ENCODE measurements at places on chromosomes 16 and 17.

DNA sequence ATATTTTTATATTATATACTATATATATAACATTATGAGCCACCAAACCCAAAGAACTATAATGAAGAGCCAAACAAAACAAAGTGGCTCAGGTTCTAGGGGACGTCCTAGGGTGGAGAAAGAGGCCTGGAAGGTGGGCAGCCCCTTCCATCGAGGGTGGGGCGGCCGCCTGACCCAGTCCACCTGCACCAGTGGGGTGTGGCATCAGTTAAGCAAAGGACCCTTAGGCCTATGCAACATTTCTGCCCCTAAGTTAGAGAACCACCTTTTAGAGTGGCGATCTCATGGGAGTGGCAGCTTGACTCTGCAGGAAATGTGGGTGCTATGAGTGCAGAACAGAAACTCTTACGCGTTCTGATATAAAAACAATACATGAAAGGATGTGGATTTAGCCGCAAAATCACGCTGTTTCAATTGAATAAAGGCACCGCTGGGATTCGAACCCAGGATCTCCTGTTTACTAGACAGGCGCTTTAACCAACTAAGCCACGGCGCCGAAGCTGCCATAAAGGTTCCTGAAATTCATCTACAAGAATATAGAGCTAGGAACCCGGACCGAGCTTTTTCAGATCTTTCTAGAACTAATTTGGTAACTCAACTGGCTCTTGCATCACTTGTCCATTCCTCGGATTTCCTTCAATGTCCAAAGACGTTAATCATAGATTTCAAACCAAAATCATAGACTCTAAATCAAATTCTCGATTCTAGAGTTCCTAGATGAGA is 15.6 kb upstream of the AURKB start:
- peak; percentile 59 for DNase-seq

- DNase-seq, result no peak
These were observed 34.9 kb upstream of the TANC2 start for GRCh38 chr17:62931101-62931500.

DNA sequence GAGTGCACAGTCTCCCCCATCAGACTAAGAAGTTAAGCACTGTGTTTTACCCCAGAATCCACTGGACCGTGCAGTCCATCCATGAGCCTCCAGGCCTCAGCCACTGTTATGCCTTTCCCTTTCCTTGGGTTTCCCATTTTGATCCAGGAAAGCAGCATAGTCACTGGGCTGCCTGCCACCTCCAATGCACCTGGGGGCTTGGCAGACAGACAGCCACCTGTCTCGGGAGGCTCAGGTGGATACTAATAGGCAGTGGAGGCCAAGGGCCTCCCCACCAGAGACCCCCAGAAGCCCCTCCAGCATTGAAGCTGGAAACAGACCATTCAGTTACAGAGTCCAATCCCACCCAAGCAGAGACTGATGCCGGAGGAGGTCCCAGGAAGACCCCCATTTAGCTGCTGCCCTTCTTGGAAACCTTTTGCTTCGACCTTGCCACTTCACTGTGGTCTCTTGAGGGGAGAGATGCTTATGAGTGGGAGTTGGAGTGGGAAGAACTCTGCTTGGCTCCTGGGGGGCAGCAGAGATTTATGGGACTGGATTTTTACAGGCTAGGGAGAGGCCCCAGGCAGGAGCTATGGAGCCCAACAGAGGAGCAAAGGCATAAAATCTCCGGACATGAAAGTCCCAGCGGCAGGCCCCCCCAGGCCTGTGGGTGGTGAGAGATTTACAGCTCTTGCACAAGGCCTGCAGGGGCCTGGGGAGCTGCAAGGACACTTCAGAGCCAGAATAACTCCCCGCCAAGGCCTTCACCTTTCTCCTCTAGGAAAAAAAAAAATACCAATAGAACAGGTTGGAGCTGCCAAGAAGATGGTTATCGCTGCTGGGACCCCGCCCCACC is 12.2 kb upstream of the SP2 start:
- no peak for DNase-seq

DNA sequence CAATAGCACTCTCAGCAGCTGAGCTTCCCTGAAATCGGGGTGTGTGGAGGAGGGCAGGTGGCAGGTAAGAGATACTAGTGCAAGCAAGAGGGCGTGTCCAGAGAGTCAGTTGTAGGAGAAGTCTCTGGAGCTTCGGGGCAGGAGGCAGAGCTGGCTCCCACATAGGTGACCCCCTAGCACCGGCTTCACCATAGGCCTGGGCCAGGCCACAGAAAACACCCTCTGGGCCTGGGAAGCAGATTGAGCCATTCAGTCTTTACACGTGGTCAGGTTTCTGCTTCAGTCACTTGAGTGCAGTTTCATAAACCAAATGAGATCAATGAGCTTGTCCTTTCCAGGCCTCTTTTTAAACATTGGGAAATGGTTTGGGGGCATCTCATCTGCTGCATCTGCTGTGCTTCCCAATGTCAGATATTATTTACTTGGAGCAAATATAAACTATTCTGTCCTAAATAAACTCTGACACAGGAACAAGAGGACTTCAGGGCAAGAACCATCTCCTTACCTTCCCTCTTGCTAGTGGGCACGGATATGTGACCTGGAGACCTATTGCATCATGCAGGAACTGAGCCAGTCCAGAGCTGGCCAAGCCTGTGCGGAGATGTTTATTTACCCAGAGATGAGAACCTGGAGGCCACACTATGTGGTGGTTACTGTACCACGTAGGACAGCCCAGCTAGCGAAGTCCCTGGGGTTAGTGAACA is 16.1 kb downstream of the CCR7 start:
- DNase-seq, result no peak

DNA sequence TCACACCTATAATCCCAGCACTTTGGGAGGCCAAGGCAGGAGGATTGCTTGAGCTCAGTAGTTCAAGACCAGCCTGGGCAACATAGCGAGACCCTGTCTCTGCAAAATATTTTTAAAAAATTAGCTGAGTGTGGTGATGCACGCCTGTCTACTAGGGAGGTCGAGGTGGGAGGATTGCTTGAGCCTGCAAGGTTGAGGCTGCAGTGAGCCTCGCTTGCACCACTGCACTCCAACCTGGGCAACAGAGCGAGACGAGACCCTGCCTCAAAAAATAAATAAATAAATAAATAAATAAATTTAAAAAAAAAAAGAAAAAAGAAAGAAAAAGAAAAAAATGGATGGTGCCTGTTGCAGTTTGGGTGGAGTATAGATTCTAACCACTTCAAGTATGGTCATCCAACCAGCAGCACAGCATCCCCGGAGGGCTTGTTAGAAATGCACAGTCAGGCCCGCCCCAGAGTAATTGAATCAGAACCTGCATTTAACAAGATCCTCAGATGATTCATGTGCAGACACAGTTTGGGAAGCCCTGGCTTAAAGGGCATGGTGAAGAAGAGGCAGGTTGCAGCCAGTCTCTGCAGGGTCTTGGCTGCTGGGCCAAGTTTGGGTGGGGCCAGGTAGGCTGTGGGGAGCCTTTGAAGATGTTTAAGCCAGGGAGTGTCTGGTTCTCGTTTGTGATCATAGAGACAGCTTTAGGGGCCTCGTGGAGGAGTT is 40.8 kb downstream of the MRC2 start:
- DNase-seq, result peak; percentile 57

DNA sequence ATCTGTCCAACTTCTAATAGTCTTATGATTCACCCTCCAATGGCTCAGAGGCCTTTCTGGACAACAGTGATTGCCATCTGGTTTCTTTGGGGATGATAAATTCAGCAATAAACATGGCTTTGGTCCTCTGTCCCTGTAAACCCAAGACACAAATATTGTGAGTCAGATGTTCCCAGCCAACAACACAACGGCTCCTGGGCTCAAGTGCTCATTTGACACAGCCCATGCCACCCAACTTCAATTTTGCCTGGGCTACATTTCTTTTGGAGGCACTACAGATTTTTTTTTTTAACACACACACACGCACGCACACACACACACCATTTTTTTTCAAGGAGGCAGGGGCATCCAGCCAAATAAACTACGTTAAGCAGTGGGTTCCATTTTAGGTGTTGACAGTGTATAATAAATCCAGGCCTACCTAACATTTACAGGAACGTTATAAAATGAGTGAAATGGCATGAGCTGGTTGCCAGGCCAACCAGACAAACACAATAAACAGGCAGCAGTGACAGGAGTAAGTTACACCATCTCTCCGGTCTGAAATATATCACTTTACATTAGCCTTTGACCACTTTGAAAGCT is 939.9 kb upstream of the SOX9 start:
- no peak for DNase-seq

- DNase-seq, result no peak
These were observed 32.1 kb downstream of the ABR start for GRCh38 chr17:1147664-1148063.

DNA sequence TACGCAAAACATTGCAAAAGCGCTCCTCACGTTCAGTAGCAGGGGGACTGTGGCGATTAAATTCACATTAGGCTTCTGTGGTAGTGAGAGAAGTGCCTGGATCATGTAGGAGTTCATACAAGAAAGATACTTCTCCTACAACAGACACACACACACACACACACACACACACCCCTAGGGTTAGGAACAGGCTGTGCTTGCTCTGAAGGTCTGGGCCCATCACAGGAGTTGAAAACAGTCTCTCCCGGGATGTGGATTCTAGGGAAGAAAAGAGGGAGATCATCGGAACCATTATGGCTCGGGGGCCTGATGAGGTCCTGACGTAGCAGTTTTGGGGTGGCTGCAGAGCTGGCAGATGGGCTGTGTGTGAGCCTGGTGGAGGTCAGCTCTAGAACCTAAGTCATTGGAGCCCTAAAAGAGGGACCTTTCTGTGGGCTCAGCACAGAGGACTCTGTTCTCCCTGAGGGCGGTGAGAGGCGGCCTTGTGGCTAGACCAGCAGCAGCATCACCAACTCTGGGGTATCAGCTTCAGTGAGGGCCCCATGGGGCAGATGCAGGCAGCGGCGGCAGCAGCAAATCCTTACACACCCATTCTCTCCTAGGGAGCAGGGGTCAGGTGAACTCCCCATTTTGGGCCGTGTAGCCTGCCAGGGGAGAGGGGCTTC is 7.2 kb downstream of the SLC47A1 start:
- DNase-seq, result no peak

GRCh38 chr17:75077496-75078283 is 10.1 kb upstream of the SLC16A5 start:
- DNase-seq, result no peak

DNA sequence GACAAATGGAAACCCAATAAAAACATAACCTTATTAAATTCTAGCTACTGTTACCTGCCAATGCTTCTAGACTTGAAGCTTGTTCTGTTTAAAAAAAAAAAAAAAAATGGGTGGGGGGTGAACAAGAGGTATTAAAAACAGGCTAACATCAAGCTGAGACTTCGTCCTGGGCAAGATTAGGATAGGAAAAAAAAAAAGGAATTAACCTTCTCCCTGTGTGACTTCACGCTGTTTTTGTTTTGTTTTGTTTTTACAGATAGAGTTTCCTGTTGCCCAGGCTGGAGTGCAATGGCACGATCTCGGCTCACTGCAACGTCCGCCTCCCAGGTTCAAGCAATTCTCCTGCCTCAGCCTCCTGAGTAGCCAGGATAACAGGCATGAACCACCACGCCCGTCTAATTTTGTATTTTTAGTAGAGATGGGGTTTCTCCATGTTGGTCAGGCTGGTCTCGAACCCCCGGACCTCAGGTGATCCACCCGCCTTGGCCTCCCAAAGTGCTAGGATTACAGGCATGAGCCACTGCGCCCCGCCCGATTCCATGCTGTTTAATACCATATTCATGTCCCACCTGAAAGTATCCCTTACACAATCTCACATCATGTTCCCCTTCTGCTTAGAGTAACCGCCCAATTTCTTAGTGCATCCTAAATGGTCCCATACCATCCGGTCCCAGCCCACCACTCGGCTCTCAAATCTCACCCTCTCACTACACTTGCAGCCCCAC is 2.2 kb downstream of the USP31 start:
- no peak for DNase-seq

DNA sequence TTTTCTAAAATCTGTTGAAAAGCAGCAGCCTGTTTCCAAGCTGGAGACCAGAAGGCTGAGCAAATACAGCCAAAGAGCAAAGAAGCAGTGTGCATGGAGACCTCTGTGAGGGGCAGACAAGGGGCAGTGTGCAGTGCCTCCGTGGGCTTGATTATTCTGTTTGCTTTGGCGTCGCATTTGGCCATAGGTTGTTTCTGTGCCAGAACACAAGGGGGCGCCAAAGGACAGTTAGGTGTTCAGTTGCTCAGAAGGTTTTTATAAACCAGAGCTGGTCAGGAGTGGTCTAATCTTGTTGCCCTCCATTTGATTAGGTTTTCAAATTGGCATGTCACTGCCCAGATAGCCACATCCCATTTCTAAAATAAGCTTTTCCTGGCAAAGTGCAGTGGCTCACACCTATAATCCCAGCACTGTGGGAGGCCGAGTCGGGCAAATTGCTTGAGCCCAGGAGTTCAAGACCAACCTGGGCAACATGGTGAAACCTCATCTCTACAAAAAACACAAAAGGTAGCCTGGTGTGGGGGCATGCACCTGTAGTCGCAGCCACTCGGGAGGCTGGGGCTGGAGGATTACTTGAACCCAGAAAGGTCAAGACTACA is 10.6 kb downstream of the MYH3 start:
- DNase-seq, result peak; percentile 78

GRCh38 chr16:85624646-85625045 is 11.5 kb downstream of the GSE1 start:
- no peak for DNase-seq

DNA sequence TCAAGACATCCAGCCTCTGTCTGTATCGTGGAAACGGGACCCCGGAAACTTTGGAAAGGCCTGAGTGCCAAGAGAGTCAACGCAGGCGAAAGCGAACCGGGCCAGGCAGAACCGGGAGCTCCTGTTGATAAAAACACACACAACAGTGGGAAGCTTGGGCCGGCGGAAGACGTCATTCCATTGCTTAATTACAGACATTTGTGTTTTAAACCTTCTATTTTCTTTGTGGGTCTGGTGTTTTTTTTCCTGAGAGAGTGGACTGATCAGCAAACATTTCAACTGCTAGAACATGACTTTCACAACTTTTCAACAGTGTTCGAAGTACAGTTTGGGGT is 878 bp upstream of the RNF157 start:
- DNase-seq, result no peak

DNA sequence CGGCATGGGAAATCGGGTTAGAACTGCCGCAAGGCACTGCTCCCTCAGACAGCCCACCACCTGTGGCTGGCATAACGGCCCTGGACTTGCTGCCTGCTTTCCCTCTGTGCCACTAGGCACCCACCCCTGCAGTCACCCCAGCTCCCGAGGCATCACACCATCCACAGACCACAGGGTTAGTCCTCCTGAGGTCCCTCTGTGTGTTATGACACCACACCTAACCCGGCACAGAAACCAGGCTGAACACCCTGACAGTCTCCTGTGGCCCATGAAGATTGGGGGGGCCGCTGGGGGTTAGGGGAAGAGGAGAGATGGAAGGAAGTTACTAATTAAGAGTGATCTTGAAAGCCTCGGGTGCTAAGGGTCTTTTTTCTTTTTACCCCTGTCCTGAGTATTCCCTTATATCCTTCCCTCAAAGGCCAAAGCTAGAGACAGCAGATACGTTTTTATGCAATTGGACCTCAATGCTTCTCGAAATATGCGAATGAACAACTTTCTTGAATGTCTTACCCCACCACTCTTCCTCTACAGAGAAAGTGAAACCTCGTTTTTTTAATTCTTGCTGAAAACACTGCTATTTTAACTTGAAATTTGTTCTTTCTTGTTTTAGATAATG is 7.0 kb downstream of the CYTH1 start:
- DNase-seq, result peak; percentile 54

All from NB4 (cell line).